SK-N-SH treated with all-trans-retinoic acid at 6 μM for 48 hours (cell line): ENCODE measurements at places on chromosomes 4 and X.

- no peak for ATAC-seq
Measured at GRCh38 chr4:10589799-10590198, 94.8 kb downstream of the CLNK start.

DNA sequence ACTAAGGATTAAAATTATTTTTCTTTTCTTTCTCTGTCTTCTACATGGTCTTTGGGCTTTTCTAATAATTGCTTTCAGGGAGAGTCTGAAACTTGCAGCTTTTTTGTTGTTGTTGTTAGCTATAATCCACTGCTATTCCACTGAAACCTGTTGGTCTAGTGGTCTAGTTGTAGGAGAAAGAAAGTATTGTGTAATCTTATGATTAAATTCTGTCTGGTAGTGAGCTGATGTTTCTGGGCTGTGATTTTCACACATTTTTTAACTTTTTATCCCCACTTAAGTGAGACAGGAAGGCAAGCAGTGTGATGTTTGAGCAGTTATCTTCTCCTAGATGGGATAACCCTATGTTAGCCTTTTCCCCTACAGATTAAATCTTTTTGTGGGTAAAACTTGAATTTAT lies 825.2 kb downstream of the PCDH7 start:
- no peak for ATAC-seq

- no peak for ATAC-seq
Measured at GRCh38 chr4:146211440-146211839, 2.9 kb upstream of the REELD1 start.

DNA sequence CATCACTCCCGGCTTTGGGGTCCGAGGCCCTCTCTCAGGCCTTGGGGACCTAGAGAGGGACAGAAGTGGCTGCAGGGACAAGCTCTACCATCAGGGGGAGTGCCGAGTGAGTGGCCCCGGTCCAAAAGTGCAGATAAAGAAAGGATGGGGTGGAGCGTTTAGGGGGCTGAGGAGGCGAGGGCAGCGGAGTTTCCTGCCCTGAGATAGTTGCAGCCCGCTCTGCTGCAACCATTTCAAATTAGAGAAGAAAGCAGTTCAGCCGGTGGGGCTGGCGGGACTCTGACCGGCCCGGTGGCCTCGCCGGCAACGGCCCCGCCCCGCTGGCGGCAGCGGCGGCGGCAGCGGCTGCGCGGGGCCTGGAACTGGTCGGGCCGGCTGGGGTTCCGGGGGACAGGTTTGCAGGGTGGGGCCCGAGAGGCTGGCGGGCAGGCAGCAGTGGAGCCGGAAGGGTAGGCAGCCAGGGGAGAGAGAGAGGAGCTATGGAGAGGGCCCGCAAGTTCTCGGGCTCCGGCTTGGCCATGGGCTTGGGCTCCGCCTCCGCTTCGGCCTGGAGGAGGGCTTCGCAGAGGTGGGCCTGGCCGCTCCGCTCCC lies 7.6 kb downstream of the DLG3 start:
- ATAC-seq, result peak; percentile 17; the same call in 2 of the 3 replicates

GRCh38 chr4:81482326-81482725 lies 10.6 kb upstream of the RASGEF1B start:
- no peak for ATAC-seq

DNA sequence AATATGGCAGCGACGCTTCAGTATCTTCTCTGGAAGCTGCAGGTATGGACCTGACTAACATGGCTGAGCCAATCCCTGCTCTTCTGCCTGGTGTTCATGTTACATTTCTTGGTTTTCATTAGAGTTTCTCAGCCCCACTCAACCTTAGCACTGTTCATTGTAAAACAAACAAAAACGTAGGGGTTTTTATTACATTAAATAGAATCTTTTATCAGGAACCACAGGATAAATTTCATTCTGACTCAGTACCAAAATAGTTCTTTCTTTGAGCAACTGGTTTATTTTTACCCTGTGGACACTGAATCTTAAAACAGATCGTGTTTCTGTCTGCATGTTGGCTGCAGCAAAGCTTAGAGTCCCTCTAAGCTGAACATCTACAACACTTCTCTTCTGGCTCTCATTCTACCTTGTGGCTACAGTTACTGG lies 27.1 kb downstream of the FHIP1A start:
- peak; percentile 81 for ATAC-seq

DNA sequence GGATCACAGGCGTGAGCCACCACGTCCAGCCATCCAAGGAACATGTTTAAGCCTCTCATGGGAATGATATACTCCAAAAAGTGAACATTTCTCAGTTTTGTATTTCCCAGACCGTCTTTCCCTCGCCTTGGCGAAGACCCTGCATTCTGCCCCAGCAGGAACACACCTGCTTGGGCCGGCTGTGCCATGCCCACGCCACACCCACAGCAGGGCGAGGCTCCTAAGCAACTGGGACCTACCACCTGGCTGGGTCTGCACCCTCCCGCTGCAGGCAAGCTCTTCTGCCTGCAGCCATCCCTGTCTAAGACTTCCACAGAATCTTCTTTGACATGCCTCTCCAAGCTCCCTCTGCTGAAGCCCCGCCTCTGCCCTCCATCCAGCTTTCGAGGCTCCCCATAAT lies 3.6 kb downstream of the CCNQ start:
- ATAC-seq, result no peak

- peak; percentile 94 for ATAC-seq
Measured at GRCh38 chr4:7021930-7022664, 21.1 kb upstream of the TADA2B start.

DNA sequence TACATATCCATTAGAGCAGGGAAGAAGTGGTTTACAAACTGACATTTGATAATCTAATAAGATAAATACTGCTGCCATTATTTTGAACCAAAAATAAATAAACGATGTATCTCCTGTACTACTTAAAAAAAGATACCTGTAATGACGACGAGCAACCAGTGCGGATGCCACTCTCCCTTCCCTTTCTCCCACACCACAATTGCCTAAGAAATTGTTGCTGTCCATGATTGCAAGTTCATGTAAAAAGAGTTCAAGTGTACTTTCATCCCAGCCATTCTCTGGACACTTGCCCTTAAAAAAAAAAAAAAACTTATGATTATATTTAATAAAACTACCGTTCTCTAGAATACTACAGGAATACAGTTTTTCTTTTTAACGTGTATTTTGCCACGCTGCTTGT lies 1.4 kb downstream of the SEPSECS start:
- ATAC-seq, result no peak

GRCh38 chr4:61521451-61521850 lies 321.3 kb downstream of the ADGRL3 start:
- no peak for ATAC-seq

GRCh38 chrX:103878466-103879122 lies 46.5 kb upstream of the RAB9B start:
- peak; percentile 66 for ATAC-seq

- ATAC-seq, result peak; percentile 72
Measured at GRCh38 chrX:153875391-153876111, 10.4 kb downstream of the L1CAM start.

DNA sequence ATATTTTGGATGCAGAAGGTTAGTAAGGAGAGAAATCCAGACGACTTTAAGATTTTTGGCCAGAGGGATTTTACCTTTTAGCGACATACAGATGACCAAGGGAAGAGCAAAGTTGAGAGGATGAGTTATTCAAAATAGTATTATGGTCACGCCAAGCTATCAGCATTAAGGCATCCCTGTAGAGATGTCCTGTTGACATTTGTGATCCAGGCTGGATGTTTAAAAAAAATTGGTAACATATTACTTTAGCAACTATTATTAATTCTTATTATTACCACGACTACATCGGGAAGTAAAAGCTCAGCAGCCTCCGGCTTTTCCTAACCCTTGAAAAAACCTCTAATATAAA lies 562 bp upstream of the OSTC start:
- peak; percentile 40 for ATAC-seq

DNA sequence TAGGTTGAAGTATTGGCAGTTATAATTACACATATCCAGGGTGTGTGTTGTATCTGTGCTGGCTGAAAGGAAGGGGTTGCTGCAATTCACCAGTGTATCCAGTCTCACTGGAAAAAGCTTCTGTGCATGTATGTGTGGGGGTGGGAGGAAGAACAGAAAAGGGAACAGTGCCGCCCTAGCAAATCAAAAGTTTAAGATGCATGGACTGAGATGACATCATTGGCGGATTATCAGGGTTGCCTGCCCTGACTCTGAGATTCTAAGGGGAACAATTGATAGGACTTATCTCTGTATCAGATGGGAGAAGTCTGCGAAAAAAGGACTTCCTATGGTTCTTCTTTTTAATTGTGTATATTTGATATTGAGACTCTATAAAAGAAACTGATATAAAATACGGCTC lies 3.5 kb downstream of the SLC25A43 start:
- ATAC-seq, result no peak

DNA sequence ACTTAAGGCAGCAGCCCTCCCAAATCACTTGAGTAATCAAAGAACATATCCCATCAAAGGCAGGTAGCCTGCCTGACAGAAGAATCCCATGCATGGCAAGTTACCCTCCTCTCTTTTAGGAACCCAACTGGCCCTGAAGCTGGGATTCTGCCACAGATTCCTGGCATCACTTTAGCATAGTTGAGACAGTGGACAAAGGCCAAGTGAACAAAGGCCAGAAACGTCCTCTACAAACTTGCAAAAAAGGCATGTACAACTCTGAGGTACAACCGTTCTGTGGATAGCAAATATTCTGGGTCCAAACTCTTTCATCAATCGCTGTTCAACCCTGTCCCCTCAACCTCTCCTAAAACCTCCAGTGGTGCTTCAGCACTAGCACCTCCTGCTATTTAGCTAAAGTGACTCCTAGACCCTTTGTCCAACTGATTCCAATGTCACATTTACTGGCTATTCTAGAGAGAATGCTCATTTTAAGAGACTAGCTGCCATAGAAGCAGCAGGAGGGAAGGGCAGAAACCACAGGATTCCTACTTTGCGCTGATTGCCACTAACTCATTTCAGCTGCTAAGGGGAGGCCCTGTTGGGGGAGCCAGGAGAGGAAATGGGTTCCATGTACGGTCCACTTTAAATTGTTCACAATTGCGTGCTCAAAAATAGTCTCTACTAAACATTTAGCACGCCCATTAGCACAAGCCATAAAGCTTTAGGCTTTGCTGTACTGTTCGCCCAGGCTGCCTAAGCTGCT lies 105.9 kb downstream of the SHROOM4 start:
- ATAC-seq, result no peak

DNA sequence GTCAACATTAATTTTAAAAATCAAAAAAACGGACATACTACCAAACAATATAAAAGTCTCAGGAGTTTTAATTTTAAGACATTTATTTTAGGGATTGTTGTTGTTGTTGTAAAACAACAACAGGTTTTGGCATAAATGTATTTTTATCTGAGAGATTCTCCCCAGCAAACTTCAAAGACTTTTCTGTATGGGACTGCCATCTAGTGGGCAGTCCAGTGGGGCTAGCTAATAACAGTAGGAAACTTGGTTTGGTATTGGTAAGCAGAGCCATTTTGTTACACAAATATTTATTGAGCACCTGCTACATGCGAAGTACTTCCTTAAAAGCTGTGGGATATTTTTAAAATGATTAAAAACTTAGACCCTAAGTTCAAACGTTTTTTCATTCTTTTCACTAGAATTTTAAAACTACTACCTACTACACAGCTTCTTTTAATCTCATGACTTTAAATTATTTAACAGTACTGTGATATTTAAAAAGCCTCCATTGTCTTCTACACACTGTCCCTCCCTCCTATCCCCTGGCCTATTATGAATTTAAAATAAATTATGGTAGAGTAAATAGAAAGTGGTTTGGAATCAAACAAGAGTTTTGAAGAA lies 1028.4 kb upstream of the INTU start:
- peak; percentile 77 for ATAC-seq

GRCh38 chr4:174629265-174629664 lies 107.0 kb upstream of the HPGD start:
- no peak for ATAC-seq

DNA sequence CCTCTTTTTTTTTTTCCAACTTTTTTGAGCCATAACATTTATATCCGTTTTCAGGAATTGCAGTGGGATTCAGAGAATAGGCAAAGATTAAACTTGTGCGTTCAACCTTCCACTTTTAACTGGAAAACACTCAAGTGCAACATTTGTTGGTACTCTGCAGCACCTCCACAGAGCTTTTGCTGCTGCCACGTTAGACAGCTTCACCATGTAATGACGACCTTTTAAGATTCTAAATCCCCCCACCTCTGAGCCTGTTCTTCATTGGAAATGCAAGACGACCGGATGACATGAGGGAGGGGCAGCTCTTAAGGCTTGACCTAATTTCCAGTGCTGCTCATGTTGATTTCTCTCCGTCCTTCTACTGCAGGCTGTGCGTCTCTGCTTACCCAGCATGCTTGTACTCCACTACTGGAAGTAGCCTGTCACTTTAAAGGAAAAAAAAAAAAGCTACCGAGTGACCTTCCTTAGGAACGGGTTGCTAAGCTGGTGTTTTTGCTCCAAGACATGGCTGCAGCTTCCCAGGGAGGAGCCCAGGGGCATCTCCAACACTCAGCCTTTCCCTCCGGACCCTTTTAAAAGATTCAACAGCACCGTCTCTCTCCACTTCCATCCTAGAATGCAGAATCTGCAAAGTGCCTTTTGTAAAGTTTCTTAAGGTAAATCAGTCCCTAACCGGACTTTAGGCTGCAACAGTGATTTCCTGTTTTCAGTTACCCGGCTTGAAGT lies at the start of gene CC2D2A:
TSS of gene CC2D2A (plus strand) at position 481 of the 726 bp plus-strand sequence. CDS start 6,051 bp downstream, outside the sequence.
- peak; percentile 99 for ATAC-seq
